T-cell (primary cell): ENCODE measurements at places on chromosomes 7 and 10.

- DNase-seq: no peak
Observed at GRCh38 chr7:50331564-50332208, 27.2 kb downstream of the IKZF1 start.

DNA sequence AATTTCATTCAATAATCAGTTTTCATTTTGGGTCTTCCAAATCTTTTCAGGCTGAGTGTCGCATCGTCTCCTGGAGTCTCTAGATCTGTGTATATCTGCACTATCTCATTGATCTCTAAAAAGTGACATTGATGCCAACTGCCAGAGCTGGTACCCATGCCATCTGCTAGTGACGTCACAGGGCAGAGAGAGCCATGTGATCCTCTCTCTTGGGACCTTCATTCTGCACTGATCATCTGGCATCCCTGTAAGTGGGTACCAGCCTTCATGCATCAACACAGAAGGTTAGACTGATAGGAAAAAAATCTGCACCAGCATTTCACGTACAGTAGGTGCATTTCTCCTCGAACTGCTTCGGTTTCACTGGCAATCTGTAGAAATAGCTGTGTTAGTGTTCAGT, at the start of gene NEUROD6:
TSS of gene NEUROD6 (minus strand) at position 124 of the 400 bp plus-strand sequence. CDS start 1,458 bp downstream, outside the sequence.
- DNase-seq: no peak

- DNase-seq: no peak
Observed at GRCh38 chr7:74183653-74184450, 9.7 kb downstream of the EIF4H start.

- no peak for DNase-seq
Observed at GRCh38 chr10:12418725-12419261, 69.4 kb downstream of the CAMK1D start.

DNA sequence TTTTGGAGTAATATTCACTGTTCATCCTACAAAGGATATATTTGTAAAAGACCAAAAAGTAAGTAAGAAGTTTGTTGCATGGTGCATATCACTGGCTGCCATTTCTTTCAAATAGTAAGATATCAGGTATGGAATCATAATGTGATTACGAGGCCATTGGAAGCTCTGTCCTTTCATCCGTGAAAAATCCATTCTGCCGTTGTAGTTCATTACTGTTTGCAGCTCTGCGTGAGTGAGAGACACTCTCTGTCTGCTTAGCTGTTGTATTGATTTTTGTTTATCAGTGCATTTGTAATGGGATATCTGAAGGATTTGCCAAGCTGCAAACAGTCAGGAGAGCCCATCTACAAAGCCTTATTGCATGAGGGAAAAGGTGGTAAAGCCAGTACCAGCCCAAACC, 44.1 kb upstream of the SLC39A12 start:
- DNase-seq: no peak

GRCh38 chr10:101708073-101708472, 13.1 kb upstream of the FBXW4 start:
- DNase-seq: no peak

DNA sequence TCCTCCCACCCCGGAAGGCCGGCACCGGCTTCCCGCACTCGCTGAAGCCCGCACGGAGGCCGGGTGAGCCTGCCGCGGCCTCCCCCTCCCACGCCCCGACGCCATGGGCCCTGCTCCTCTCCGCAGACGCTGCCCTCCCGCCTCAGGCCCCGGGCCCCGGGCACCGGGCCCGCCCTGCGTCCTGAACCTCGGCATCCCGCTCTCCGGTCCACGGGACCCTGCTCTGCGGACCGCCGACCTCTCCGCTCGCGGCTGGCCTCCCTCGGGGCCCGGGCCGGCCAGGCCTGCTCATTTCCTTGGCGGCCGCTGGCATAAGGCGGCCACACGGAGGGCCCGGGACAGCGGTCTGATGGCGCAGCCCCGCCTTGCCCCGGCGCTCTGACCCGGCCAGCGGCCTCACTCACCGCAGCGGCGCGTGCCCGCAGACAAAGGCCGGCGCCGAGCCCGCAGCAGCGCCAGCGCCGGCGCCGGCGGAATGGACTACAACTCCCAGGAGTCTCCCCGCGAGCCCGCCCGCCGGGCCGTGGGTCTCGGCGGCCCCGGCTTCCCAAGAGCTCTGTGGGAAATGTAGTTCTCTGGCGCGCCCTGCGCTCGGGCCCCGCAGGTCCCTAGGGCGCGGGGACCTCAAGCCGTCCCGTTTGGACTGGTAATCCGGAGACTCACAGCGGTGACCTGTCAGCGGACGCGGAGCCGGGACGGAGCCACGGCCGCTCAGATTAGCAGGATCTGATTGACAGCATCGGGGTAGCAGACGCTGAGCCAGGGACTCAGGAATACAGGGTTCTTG, at the start of gene ZNF32:
TSS of gene ZNF32 (minus strand) at position 484 of the 787 bp plus-strand sequence. CDS start 2,748 bp downstream, outside the sequence.
- DNase-seq: peak; percentile 82

DNA sequence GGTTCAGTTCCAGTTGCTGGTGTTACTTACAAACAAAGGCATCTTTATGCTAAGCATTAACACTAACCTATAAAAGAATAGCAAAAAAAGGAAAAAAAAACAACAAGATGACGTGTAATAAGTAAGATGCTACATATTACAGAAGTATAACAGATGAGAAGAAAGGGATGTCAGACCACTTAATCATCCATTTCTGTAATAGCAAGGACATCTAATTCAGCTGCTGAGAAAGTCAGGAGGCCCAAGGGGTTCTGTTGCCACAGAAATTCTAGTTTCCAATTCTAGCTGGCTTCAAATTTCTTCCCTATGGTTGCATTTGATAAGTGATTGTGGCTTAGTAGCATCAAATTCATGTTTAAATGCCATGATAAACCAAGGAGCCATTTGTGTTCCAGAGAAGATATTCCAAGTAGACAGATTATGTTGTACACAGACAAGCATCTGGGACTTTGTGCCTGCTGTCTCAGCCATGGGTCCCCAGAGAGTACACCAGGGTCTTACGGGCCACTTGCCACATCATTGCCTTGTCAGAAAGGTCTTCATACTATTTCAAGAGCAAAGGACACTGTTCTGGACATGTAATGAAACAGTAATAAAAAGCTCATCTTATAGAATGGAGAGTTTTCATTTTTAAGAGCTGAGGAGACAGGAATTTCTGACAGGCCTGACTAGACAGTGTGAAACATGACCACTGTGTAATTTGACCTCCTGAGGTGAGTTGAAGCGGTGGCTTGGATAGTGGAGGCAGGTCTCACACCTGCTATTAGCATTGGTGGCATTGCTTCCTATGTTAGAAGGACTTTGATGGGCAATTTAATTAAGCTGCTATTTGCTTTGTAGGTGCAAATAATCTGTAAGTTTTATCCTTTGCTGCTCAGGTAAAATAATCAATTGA, 4.2 kb upstream of the ASB4 start:
- DNase-seq: no peak

DNA sequence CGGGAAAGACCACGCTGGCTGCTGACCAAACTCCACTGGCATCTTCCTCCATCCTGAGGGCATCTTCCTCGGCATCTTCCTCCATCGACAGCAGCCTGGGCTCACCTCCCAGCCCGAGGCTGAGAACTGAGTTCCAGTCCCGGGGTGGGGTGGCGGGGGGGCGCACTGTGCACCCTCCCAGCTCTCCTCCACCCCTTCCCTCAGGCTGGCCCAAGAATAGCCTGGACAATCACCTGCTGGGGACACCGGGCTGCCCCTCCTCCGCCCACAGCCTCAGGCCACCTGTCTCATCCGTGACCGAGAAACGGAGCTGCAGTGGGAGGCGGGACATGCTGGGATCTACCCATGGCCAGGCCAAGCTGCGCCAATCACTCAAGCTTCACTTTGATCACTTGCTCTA, 37.2 kb downstream of the DIP2C start:
- no peak for DNase-seq

GRCh38 chr10:93462881-93463280, 19.3 kb downstream of the MYOF start:
- no peak for DNase-seq

GRCh38 chr7:153103202-153103601, 343.6 kb downstream of the ACTR3B start:
- DNase-seq: no peak

GRCh38 chr10:130161331-130161730, 25.1 kb downstream of the GLRX3 start:
- DNase-seq: no peak

- no peak for DNase-seq
Observed at GRCh38 chr7:74570533-74571156, 86.9 kb upstream of the GTF2I start.
